Right renal pelvis (tissue), 4 donors: ENCODE measurements at places on chromosomes 3 and 15.

DNA sequence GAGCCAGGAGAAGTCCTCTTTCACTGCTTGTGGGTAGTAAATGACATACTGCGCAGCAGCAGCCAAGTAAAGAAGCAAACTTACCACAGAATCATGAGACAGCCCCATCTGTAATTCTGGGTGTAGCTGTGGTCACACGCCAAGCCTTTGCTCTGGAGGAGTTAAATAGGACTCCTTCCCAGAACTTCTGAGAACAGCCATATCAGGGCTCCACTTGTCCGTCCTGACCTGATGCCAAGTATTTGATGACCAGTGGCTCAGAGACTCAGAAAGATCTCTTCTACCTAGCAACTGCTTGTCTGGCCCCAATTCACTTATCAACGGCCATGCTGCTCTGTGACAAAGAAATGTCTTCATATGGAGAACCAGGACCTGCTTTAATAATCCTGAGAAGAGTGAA is 20.6 kb upstream of the GOLIM4 start:
- DNase-seq = no peak

DNA sequence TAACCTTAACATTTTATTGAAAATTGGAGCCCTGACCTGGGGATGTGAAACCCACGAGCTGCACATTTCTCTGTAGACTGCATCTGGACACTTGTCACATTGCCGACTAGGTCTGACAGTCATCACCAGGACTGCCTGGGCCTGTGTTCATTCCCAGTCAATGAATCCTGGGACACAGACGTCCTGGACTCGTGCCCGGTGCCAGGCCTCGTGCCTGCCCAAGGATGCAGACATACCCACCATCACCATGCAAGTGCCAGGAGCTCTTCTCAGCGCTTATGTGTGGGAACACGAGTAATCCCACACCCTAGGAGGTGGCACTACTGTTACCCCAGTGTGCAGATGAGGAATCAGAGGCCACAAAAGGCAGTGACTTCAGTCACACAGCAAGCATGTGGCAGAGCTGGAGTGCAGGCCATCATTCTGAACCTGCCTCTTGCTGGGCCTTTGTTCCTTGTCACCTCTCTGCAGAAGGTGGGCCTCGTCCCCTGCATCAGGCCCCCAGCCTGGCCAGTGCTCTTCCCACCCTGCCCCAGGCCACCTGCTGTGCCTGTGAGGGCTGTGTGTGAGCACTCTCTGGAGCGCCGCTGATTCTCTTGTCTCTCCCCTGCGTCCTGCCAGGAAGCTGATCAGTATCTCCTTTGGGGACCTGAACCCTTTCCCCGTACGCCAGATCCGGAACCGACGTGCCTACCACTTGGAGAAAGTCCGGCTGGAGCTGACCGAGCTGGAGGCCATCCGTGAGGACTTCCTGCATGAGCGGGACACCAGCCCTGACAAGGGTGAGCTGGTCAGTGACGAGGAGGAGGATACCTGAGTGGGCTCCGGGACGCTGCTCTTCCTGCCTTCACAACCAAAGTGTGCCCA is 58.5 kb downstream of the ADAMTS7 start:
- DNase-seq = no peak

- DNase-seq = no peak
Observed at GRCh38 chr3:190108804-190109203, 11.9 kb downstream of the P3H2 start.

- DNase-seq = no peak
Observed at GRCh38 chr3:123481722-123482457, 33.0 kb upstream of the ADCY5 start.

- no peak for DNase-seq
Observed at GRCh38 chr3:55669133-55669532, 182.0 kb upstream of the WNT5A start.

DNA sequence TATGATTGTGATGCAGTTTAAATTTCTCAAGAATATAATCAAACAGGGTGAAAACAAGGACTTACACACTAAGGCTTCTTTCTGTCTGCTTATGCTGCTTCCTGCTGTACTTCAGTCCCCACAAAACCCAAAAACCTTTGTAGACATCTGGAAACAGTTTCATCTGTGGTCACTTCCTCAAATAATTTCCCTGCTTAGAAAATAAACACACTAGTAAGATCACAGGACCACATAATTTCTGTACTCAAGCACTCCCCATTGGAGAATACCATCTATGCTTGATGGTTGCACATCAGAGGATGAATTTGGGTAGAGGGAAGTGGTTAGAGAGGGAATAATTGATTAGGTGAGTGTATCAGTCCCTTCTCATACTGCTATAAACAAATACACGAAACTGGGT is 266.2 kb downstream of the LSAMP start:
- DNase-seq = no peak

DNA sequence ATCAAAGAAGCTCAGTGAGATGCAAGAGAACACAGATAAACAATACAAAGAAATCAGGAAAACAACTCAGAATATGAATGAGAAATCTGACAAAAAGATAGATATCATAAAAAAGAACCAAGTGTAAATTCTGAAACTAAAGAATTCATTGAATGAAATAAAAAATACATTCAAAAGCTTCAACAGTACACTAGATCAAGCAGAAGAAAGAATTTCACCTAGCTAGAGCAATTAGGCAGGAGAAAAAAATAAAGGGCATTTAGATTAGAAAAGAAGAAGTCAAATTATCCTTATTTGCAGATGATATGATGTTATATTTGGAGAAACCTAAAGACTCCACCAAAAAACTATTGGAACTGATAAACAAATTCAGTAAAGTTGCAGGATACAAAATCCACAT is 19.4 kb upstream of the CX3CR1 start:
- DNase-seq = no peak

DNA sequence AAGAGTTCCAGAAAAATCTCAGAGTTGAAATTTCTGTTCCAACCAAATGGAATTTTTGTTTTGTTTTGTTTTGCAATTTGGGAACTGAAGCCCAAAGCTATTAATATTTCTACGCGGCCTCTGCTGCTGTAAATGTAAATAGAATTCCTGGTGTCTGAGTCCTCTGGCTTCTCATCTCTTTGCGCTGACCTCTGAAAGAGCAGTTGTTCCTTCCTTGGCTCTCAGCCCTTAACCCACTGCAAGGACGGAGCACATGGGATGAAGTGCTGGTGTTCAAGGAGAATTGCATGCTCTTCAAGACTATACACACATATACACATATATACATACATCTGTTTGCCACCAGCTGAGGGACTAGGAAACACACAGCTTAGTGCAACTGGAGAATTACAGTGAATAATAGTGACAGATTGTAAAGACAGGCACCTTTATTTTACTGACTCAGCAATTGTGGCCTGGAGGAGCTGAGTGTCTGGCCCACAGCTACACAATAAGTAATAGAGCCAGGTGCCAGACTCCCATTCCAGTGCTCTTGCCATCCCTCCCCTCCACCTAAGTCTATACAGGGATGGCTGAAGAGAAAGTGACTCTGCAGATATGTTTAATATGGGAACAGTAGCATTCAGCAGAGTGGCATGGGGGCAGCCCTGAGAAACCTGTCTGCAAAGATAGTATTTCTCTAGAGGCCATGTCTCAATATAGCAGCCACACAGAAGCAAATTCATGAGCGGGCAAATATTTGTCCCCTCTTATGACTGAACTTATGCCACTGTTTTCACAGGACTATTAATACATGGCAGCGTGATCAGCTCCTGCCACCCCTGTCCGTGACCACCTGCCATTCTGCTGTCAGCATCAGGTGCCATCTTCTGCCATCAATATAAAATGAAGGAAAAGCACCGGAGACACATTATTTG is 42.3 kb downstream of the NEK10 start:
- DNase-seq = no peak

DNA sequence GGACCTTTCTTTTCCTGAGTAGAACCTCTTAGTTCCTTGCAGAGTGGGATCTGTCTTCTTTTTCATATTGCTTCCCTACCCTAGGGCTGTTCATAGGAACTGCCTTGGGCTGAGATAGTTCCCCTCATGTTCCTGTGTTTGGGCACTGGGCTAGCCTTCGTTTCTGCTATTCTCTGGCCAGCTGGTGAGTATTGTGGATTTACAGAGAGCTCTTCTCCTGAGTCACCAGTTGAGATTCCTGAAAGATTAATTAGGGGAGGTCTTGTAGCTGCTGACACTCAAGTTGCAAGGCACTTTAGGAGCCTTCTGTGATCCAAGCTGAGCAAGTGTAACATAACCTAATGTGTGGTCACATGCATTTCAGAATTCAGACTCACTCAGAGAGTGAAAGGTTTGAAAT is 30.7 kb downstream of the CHD2 start:
- DNase-seq = no peak

- no peak for DNase-seq
Observed at GRCh38 chr3:150429767-150430671, 21.9 kb downstream of the TSC22D2 start.

DNA sequence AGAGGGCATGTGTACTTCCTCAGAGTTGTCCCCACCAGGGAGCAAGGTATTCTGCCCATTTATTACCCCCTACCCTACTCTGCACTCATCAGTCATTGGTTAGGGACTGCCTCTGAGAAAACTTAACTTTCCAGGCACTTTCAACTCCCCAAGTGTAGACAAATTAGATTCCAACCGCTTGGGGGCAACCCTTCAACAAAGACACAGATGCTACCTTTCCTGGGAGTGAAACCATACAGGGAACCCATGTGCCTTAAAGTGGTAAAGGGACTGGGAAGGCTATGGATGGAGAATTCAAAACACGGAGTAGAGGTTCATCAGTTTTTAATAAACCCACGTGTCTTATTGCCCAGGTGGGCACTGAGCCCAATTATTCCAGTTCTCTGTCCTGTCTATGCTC is 19.4 kb upstream of the UBE2E2 start:
- peak; percentile 44 for DNase-seq

DNA sequence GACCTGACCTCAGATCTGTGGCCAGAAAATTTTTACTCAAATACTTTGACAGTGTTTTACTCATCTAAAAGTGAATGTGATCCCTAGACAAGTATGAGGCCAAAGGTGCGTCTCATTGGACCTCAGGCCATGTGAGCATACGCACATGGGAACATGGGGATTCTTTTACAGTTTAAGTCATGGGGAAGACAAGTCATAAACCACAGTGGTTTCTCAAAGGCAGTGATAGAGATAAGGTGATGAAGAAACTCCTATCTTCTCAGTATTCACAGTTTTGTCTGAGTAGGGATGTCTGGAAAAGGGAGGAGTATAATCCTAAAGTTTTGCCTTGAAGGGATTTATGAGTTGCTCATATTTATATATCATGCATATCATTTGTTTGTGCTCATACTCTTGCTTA is 173.8 kb downstream of the FNDC3B start:
- no peak for DNase-seq

- peak; percentile 48 for DNase-seq
Observed at GRCh38 chr3:39809181-39809994, at the start of gene MYRIP. Gene MYRIP, plus strand, starts transcription at chr3:39809609. Its CDS starts 91,208 bp downstream, at chr3:39900817.

DNA sequence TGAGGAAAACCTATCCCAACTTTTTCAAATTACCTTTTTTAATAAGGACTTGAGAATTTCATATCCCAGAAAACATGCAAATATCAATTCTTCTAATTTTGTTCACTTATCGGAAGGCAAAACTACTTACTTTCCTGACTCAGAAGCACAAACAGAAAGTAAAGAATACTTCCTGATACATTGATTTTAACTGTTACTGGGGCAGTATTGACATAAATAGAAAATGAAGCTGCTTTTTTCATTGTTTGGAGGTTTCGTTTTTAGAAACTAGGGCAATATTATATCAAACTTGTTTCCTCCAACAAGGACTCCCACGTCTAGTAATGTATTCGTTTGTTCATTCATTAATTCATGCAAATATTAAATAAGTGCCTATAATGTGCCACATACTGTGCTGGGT is 19.1 kb downstream of the PAQR9 start:
- no peak for DNase-seq

DNA sequence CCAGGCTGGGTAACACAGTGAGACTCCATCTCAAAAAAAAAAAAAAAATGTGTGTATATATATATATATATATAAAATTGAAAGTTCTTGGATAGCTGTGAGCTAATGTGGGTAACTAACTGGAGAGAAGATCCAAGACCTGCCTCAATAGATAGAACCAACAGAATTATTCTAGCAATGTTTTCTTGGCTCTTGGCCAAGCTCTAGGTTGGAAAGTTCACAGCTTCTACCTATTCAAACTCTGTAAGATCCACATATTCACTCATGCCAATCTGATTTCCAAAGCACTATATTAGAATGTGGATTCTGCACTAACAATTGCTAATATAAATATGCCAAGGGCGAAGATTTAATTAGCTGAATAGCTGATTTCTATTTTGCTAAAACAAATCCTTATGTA is 29.8 kb upstream of the CMTM6 start:
- DNase-seq = no peak

DNA sequence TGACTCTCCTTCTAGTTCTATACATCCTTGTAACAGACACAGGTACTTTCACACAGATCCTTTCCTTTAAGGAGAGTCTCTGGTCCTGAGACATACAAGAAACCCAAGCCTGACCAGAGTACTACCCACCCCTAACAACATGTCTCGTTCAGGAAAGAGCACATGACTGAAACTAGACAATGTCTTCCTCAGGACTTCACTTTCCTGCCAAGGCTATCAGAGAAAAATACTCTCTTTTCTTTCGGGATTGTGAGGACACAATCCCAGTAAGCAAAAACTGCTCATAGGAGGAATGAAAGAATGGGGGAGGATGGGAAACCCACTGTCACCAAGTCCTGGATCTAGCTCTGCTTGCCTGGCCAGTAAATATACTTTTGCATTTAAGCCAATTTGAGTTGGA is 11.5 kb upstream of the ANKRD28 start:
- no peak for DNase-seq

DNA sequence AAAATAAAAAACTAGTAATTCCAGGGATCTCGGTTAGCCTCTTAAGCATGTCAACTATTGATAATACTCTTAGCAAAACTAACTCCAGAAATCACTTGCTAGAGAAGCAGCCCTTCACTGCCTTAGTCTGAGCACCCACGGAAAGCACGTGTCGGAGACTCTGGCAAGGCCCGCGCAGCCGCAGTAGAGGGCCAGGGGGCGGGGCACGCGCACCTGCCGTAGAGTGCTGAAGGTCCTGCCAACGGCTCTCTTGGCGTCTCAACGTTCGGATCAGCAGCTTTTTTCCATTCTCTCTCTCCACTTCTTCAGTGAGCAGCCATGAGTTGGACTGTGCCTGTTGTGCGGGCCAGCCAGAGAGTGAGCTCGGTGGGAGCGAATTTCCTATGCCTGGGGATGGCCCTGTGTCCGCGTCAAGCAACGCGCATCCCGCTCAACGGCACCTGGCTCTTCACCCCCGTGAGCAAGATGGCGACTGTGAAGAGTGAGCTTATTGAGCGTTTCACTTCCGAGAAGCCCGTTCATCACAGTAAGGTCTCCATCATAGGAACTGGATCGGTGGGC is at the start of gene LDHAL6B:
LDHAL6B (plus strand) TSS at position 221 of the 561 bp plus-strand sequence; CDS start at position 319, 98 bp downstream.
- DNase-seq = no peak

GRCh38 chr3:176740906-176741663 is 456.2 kb downstream of the TBL1XR1 start:
- DNase-seq = no peak

DNA sequence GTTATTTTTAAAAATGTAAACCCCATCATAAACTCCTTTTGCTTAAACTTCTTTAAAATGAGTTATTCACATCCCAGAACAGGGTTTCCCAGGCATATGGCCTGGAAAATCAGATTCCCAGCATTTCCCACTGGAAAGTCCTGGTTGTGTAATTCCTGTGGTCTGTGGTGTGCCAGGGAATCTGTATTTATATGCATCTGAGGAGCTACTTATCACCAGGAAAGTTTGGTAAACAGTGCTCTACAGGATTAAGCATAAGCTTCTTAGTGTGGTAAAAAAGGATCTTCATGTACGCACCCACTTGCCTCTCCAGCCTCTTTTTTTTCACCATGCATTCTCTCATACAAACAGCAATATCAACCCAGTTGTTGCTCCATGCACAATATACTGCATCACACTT is 28.2 kb downstream of the MEIS2 start:
- DNase-seq = no peak

- no peak for DNase-seq
Observed at GRCh38 chr3:136516656-136517055, 235.5 kb downstream of the STAG1 start.
